Pulmonary artery endothelial cell (primary cell): ENCODE measurements at places on chromosomes 7 and 10. TPM values are rescaled to one million over a fixed set of nuclear protein-coding genes. Genes with fewer than 3 reads are reported as not detected.

The OR2A7 gene
- total RNA-seq, result 0.07 and 0.11 TPM in 2 replicates

- DNase-seq, result no peak
Measured at GRCh38 chr7:7569081-7569527, 2.4 kb downstream of the MIOS start.

GRCh38 chr10:69057261-69057950, 30.5 kb upstream of the SRGN start:
- DNase-seq, result no peak

The MYPN gene
- under 0.01 and 0.14 TPM in 2 replicates for total RNA-seq

GRCh38 chr10:23375366-23375765, 30.8 kb upstream of the C10orf67 start:
- DNase-seq, result no peak

The PANK1 gene
- total RNA-seq, result 5.5 and 7.9 TPM in 2 replicates

DNA sequence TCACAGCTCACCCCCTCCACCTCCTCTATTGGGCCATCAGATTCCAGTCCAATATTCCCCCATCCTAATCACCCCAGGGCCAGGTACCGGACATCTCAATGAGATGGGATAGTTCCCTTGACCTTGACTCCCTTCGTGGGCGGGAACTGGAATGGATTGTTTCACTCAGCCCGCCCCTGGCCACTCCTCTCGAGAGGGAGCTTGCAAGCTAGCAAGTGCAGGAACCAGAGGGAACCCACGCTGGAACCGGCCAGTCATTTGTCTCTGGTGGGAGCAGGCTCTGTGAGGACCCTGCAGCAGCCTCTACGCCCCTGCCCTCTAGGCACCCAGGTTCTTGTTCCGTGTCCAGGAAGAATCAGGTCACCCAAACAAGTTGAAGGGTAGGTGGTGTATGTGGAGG, 11.0 kb upstream of the RADIL start:
- DNase-seq, result no peak

The MARVELD1 gene
- 17.3 and 21.2 TPM in 2 replicates for total RNA-seq

DNA sequence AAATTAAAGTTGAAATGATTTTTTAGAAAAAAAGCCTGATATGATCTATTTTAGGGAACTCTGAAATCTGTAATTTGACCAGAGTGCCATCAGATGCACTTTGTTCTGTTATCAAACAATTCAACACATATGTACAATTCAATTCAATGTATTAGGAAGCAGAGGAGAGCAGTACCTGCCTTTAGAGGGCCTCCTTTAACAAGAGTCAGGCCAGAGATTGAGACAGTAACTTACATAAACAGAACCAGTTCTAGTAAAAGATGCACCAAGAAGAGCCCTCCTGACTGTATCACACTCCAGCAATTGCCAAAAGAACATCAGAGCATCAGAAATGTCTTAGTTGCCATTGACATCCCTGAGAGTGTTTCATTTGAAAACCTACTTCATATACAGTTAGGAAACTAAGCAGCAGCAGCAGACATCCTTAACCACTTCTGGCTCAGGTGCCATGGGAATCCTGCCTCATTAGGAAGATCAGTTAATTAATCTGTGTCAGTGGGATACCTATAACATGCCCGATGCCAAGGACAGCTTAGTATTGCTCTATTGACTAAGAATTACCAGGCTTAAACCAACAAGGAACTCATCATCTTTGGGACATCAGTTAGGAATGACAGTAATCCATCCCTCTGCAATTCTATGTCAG, 1222.6 kb upstream of the LRRN3 start:
- no peak for DNase-seq

The PIP gene
- not detected in 2 replicates for total RNA-seq

GRCh38 chr10:26832960-26833359, 27.8 kb downstream of the ABI1 start:
- no peak for DNase-seq

DNA sequence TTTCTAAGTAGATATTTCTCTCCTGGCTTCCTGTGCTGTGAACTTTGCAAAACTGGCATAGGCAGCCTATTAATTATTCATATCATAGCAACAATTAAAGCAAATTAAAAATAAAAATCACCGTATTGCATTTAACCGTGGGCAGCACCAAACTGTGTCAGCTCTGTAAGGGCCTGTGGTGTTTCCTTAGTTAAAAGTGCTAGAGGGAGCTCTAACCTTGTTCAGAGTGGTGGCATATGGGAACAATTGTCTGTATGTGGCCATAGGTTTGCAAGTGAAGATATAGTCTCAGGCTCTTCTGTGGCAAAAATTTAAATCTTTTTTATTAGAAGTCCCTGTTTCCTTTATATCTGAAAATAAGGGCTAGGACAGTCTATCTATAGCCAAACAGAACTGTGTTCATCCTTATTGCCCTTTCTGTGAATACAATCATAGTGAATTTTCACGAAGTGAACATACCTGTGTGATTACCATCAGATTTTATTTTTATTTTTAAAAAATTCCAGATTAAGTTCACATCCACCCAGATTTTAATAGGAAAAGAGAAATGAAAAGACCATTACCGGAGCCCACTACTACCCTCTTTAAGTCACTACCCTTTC, 92.6 kb downstream of the POLL start:
- DNase-seq, result no peak

GRCh38 chr7:84447636-84448293, 253.2 kb upstream of the SEMA3A start:
- no peak for DNase-seq

GRCh38 chr10:17403161-17403560, 51.2 kb downstream of the ST8SIA6 start:
- DNase-seq, result no peak

- DNase-seq, result no peak
Measured at GRCh38 chr10:67790534-67791408, 47.2 kb downstream of the DNAJC12 start.

- no peak for DNase-seq
Measured at GRCh38 chr7:106561666-106562411, 99.1 kb downstream of the CCDC71L start.

DNA sequence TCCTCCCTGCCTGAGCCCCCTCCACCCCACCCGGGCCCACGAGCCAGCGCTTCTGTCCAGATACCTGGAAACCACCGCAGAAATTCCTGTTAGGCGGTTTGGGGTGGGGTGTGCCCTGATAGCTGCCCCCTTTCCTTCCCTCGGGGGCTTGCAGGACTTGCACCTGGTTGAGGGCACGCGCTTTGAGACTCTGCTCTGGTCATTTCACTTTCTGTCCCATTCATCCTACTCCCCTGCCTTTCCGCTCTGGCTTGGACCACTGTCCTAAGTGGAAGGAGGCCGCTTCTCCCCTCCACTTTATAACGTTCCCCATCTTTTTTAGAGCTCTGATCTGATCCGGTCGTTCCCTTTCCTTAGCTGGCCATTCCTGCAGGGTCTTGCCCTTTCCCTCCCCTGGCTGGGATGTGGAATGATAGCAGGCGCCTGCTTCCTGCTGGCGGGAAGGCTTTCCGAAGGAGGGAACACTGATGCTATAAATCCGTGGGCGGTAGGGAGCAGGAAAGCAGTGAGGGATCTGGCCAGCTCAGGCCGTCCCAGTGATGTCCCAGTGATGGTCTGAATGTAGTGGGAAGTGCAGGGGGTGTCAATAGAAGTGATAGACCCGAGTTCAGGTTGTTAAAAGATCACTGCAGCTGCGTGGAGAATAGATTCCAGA, 852 bp upstream of the PRKAR1B start:
- DNase-seq, result no peak

The AGR2 gene
- not detected in 2 replicates for total RNA-seq

- no peak for DNase-seq
Measured at GRCh38 chr10:84176836-84177474, 3.4 kb downstream of the GPR15LG start.

GRCh38 chr10:93059975-93060886, at the start of gene CYP26C1:
CYP26C1 (plus strand) TSS chr10:93060798; CDS start chr10:93061264, 466 bp downstream.
- DNase-seq, result no peak

The LIPK gene
- not detected in 2 replicates for total RNA-seq

DNA sequence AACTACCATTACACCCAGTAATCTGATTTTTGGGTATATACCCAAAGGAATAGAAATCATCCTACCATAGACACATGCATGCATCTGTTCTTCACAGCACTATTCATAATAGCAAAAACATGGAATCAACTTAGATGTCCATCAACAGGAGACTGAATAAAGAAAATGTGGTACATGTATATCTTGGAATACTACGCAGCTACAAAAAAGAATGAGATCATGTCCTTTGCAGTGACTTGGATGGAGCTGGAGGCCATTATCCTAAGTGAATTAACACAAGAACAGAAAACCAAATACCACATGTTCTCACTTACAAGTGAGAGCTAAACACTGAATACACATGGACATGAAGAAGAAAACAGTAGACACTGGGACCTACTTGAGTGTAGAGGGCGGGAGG, 254.9 kb downstream of the CACNA2D1 start:
- DNase-seq, result no peak

DNA sequence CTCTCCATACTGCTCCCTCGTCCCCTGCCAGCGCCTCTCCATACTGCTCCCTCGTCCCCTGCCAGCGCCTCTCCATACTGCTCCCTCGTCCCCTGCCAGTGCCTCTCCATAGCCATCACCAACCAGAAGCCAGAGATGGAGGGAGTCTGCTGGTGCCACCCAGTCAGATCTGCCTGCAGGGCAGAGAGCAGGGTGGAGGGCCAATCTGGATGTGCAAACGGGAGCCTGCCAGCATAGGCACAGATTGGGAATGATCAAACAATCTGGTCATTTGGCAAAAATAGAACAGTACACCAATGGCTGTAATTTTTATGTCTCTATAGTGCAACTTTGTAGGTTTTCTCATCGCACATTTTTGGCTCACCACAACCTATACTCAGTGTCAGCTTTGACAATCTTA, 76.9 kb upstream of the LRRC4 start:
- DNase-seq, result no peak

The SEMA4G gene
- 0.60 and 0.79 TPM in 2 replicates for total RNA-seq

The ALOX5 gene
- 0.18 and 0.40 TPM in 2 replicates for total RNA-seq
